ENCODE measurements at places on chromosomes 4 and X.

DNA sequence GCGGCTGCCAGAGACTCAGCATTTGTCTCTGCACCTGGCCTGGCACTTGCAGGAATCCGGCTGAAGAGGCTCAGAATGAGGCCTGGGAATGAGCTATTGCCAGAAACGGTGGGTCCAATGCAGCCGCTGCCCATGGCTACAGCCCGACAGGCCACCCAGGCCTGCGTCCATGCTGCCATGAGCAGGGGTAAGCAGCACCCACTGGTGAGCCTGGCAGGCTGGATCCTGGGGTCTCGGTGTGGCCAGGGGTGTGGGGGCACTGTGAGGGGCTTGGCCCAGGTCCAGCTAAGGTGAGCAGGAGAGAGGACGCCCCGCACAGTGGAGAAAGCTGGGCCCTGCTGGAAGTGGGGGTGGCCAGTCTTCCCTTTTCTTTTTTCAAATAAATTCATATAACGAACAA lies 60.3 kb upstream of the MXD4 start:
- DNase-seq, result no peak

DNA sequence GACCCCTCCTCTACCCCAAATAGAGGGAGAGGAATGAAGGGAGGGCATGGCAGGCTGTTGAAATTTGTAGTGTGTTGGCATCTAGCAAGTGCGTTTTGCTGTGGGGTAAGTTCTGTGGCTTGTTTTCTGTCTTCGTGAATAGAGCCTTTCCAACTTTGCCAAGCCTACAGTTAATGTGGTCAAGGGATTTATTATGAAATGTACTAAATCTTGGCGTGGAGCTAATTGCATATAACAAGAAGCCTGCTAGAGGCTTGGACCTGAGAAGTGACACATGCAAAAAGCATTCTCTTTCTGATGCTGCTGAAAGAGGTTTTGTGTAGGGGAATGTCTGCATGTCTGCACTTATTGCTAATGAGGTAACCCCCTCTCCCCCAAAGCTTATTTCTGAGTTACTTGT lies 132.2 kb downstream of the BMPR1B start:
- no peak for DNase-seq

- no peak for DNase-seq
These were observed 39.5 kb upstream of the RASL11B start for GRCh38 chr4:52822583-52822971.

- peak; percentile 28 for DNase-seq
These were observed 82.9 kb downstream of the LAS1L start for GRCh38 chrX:65451663-65452062.

- DNase-seq, result no peak
These were observed 18.8 kb downstream of the PPP2R2C start for GRCh38 chr4:6453688-6453990.

DNA sequence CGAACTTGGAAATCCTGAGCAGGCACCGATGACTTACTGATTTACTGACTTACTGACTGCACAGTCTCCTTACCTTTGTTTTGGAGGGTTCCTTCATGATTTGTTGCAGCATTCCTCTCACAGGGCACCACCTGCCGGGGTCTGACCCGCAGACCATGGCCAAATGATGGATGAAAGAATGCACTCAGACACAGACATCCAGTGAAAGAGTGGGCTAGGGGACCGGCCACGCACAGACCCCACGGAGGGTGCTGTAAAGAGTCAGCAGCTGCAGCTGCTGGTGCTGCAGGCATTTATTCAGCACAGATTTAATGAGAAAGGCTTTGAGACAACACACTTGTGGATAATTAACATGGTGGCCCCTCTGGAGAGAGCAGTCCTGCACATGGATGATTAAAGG lies 3.4 kb downstream of the MAGEB5 start:
- DNase-seq, result no peak

DNA sequence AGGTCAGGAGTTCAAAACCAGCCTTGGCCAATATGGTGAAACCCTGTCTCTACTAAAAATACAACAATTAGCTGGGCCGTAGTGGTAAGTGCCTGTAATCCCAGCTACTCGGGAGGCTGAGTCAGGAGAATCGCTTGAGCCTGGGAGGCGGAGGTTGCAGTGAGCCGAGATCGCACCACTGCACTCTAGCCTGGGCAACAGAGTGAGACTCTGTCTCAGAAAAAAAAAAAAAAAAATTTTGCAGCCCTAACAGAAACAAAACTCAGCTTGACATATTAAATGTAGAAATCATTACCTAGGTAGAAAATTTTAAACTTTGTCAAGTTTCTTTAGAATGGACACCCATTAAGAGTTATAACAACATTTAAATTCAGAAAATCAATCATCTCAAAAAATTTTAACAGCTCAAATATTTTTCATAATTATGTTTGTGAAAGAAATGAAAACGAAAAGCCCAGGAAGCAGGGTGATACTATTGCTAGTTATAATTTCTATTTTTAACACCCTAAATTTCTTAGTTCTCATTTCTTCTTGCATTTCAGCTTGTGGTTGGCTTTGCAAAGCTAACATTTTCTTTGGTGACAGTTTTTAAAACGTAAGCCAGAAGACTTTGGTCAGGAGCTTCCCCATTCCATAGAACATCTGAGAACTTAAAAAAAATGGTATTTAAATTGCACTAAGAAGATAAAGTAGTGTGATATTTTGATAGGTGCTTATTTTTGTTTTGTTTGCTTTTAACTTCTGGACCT lies 33.3 kb upstream of the RBBP7 start:
- no peak for DNase-seq

- no peak for DNase-seq
These were observed 182.7 kb upstream of the PCDH7 start for GRCh38 chr4:30537456-30537855.

GRCh38 chrX:38006291-38006690 lies at the start of gene SYTL5:
SYTL5 (plus strand) TSS chrX:38006553; CDS start chrX:38033890, 27,337 bp downstream.
- DNase-seq, result no peak

DNA sequence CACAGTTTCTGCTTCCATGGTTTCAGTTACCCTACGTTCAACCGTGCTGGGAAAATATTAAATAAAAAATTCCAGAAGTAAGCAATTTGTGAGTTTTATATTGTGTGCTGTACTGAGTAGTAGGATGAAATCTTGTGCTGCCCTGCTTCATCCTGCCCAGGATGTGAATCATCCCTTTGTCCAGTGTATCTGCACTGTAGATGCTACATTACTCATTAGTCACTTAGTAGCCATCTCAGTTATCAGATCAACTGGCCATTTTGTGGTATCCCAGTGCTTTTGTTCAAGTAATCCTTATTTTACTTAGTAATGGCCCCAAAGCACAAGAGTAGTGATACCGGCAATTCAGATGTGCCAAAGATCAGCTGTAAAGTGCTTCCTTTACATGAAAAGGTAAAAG lies 97.9 kb downstream of the COX18 start:
- DNase-seq, result no peak

- DNase-seq, result peak; percentile 22
These were observed 10.6 kb upstream of the ELF4 start for GRCh38 chrX:130120746-130121504.

- no peak for DNase-seq
These were observed 35.2 kb downstream of the SLC25A5 start for GRCh38 chrX:119503484-119503861.

- no peak for DNase-seq
These were observed 121.3 kb downstream of the FHIP1A start for GRCh38 chr4:151530230-151530629.

DNA sequence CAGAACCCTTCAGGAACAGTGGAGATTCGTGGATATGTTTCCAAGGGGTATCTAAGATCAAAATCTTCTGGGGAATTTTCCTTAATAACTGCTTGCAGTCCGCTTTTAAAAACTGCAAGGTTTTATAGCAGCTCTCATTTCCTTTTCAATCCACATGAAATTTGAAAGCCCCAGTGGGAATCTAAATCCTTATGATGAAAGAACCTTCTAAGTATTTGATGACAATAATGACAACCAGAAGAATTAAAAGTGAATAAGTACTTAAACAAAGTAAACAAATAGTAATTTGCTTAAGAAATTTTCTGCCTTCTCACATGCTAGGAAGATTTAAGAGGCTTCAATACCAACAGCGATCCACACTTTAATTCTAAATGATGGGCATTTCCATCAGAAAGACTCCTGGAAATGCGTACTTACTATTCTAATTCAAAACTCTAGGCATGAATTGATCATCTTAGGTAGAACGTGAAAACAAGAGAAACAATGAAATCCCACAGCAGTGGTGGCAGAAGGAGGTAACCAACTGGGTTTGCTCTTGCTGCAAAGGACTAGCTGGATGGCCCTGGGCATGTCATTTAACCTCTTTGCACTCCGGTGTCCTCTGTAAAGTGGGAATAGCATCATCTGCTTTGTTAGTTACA lies 37.6 kb upstream of the S100G start:
- peak; percentile 56 for DNase-seq

DNA sequence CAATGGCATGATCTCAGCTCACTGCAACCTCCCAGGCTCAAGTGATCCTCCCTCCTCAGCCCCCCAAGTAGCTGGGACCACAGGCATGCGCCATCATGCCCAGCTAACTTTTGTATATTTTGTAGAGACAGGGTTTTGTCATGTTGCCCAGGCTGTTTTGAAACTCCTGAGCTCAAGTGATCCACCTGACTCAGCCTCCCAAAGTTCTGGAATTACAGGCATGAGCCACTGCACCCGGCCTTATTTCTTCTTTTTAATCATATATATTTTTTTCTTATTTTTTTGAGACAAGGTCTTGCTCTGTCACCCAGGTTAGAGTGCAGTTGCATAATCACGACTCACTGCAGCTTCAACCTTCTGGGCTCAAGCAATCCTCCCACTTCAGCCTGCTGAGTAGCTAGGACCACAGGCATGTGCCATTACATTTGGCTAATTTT lies 184.0 kb downstream of the TSPAN5 start:
- no peak for DNase-seq

GRCh38 chrX:135437867-135438733 lies 16.4 kb downstream of the SMIM10L2A start:
- no peak for DNase-seq

All from NT2/D1 (cell line).